ENCODE measurements at places on chromosomes 5 and 9. TPM values are rescaled to one million over a fixed set of nuclear protein-coding genes. Genes with fewer than 3 reads are reported as not detected.

The DRD1 gene
- total RNA-seq, result not detected

DNA sequence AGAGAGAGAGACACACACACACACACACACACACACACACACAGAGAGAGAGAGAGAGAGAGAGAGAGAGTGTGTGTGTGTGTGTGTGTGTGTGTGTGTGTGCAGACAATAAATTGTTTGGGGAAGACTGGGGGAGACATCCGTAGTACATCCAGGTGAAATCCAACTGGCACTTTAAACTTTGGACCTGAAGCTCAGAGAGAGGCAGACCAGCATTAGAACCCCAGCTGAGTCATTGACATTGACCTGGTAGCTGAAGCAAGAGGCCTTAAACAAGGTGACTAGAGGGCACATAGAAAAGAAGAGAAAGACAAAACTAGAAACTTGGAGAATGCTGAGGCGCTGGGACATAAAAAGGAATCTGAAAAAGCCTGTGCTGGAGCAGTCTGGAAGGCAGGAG, 251.5 kb downstream of the CRB2 start:
- no peak for DNase-seq

DNA sequence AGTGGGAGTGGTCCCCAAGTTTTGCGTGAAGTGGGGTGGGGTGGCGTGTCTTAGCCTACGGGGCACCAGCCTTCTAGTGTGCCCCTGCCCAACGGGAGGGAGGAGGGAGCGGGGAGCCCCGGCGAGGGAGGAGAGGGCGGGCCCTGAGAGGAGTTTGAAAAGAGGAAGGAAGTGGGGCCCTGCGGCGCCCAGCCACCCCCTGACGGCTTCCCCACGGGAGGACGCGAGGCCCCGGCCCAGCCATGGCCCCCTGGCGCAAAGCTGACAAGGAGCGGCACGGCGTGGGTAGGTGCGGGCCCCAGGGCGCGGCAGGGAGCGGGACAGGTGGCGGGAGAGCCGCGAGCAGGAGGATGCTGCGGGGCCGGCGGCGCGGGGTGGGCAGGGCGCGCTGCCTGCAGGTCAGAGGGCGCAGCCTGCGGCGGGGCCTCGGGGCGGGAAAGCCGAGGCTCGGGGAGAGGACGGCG, at the start of gene DOCK2:
Gene DOCK2 (plus strand): TSS at position 191 of the 464 bp plus-strand sequence. CDS start 52 bp downstream, at position 243.
- peak; percentile 74 for DNase-seq

GRCh38 chr9:130995086-130996011, 13.6 kb upstream of the LAMC3 start:
- DNase-seq, result no peak

GRCh38 chr5:180688330-180689070, 39.1 kb upstream of the FLT4 start:
- peak; percentile 54 for DNase-seq

GRCh38 chr5:177116631-177117373, 16.8 kb upstream of the NSD1 start:
- DNase-seq, result peak; percentile 89

DNA sequence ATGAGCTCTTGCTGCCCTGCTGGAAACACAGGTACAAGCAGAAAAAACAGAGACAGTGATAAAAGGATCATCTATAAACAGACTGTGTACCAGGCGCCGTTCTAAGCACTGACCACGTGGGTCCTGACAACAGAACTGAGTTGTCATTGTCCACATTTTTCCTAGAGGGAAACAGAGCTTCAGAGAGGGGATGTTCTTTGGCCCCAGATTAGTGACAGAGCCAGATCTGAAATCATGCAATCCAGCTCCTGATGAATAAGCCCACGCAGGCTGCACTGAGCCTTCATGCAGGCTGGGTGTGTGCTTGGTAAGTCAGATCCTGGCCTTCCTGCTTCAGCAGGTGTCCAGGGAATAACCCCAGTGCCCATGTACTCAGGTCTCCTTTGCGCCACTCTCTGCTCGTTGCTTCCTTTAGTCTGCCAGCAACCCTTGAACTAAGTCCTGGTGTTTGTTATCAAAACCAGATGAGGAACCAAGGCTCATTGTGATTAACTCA, 22.8 kb upstream of the TCF7 start:
- DNase-seq, result peak; percentile 11

The SYNPO gene
- total RNA-seq, result 0.14 TPM

The SHOC1 gene
- not detected for total RNA-seq

GRCh38 chr9:6931913-6932312, 174.1 kb downstream of the KDM4C start:
- DNase-seq, result peak; percentile 70

GRCh38 chr5:33032271-33033070, 321.4 kb downstream of the NPR3 start:
- DNase-seq, result no peak

- no peak for DNase-seq
These were observed 239.7 kb downstream of the MLLT3 start for GRCh38 chr9:20382460-20383071.

DNA sequence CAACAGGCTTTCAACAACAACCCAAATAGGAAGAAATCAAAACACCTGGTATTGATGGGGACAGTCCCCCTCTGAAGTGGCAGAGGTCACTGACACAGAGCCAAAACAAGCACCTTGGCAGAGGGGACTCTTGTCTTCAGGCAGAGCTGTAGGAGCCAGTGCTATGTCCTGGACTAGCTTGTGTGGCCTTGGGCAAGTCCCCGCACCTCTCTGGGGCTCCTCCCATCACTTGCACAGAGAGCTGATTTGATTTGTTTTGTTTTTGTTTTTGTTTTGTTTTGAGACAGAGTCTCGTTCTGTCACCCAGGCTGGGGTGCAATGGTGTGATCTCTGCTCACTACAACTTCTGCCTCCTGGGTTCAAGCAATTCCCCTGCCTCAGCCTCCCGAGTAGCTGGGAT, 100.8 kb downstream of the C9orf50 start:
- DNase-seq, result no peak

- DNase-seq, result no peak
These were observed 69.4 kb upstream of the MEF2C start for GRCh38 chr5:88952344-88952743.

GRCh38 chr5:174396541-174396940, 327.8 kb upstream of the MSX2 start:
- DNase-seq, result no peak

DNA sequence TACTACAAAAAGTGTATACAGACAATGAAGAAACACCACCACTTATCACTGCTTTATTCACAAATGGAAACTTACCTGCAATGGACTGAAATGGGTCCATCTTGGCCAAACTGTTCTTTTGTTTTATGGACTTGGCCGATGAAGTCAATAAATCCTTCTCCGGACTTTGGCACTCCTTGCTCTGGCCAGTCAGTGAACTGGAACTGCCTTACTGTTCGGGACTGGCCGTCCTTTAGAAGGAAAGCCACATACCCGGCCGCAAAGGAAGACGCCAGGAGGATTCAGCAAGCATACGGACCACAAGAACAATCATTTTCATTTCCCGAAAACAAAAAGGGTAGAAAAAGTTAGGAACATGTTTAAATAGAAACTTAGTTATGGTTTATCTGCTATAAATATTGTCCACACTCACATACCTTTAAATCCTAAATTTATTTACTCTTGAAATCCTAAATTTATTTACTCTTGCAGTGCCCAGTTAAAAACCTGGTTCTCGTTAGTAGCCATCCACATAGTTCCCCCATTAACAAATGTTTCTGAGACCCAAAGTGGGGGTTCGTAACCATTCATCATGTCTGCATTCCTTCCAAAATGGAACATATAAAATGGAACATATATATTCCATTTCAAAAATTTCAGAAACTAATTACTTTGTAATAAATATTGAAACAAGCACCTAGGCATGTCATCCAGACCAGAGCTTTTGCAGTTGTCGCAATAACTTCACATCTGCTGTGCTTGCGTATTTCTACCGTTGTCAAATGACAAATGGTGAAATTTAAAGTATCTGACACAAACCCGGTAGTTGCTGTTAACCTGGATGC, 532.1 kb upstream of the DMAC1 start:
- no peak for DNase-seq

DNA sequence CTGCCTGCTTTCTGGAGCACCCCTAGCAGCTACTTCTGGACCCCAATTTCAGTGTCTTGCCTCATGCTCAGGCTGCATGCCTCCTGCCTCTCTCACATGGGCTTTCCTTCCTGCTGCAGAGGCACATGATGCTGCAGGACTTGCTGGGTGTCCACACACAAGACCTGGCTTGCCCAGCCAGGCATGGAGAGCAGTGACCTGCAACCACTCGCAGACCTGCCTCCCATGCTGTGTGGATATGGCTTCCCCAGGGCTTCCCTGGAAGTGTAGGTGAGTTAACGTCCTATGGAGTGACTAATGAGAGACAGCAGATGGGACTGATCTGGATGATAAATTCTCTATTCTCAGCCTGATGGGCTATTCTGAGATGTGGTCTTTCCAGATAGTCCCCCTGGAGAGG, 53.2 kb upstream of the SMIM32 start:
- no peak for DNase-seq

The SARDH gene
- 7.7 TPM for total RNA-seq

- DNase-seq, result no peak
These were observed 51.1 kb downstream of the FNIP1 start for GRCh38 chr5:131745703-131746102.

DNA sequence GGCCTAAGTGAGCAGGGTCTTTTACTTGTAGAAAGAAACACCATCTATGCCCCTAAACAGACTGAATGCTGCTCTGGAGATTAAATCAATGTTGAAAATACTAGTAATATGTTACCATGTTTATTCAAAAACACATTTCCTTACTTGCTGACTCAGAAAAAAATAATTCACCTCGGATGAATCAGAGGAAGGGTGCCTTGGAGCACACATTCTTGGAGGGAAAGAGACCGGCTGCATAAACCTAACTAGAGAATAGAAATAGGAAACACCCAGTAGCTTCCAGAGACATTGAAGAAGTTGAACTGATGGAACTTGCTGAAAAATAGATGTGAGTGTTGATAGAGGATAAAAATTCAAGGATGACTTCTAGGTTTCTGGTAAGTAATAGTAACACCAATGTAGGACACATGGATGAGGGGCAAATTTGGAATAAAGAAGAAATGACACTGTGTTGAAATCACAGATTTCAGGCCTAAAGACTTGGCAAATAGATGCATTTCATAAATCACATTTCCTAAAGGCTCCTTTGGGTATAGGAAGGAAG, 76.9 kb upstream of the MINAR2 start:
- DNase-seq, result no peak

The SLC1A3 gene
- total RNA-seq, result 0.99 TPM

GRCh38 chr9:7169717-7170389, 412.1 kb downstream of the KDM4C start:
- no peak for DNase-seq

- no peak for DNase-seq
These were observed at the start of gene C1QTNF3 for GRCh38 chr5:34043099-34043876. Gene C1QTNF3, minus strand, starts transcription at chr5:34043213. Its CDS starts 88 bp downstream, at chr5:34043125.

The ESM1 gene
- not detected for total RNA-seq

GRCh38 chr5:103938146-103938695, 375.6 kb upstream of the NUDT12 start:
- DNase-seq, result no peak

- no peak for DNase-seq
These were observed 6.2 kb upstream of the ORM1 start for GRCh38 chr9:114316605-114317230.

- no peak for DNase-seq
These were observed 10.4 kb upstream of the PCDHGC3 start for GRCh38 chr5:141465351-141465750.

The GPR151 gene
- total RNA-seq, result not detected

DNA sequence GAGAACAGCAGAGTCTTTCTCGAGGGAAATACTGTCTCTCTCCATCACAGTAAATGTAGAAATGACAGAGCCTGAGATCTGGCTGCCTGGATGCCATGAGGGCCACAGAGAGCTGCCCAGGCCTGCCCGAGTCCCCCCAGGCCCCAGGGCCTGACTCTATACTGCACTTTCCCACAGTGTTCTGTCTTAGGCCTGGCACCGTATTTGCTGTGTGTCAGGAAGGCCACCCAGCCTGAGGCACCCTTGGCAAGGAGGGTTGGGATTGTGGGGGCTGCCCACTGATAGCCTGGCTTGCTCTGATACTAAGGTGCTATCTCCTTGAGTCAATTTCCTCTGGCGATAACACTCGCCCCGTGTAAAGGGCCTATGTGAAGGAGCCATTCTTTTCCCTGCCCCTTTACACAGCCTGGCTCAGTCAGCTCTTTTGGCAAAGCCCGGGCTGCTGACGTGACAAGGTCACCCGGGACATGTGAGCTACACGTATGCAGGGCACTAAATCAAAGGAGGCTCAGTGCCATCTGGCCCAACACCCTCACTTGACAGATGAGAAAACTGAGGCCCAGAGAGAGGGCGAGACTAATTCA, 630.1 kb upstream of the KLF4 start:
- DNase-seq, result no peak

- no peak for DNase-seq
These were observed 125.7 kb downstream of the FBN2 start for GRCh38 chr5:128412145-128412930.

GRCh38 chr5:52743970-52744369, 43.7 kb upstream of the ITGA1 start:
- peak; percentile 66 for DNase-seq

The ZNF622 gene
- 25.9 TPM for total RNA-seq

The FAXDC2 gene
- not detected for total RNA-seq

All from activated naive CD4-positive, alpha-beta T cell treated with anti-CD3 and anti-CD28 coated beads for 36 hours (primary cell).